ENCODE measurements at places on chromosomes 7 and 10. TPM values are rescaled to one million over a fixed set of nuclear protein-coding genes. Genes with fewer than 3 reads are reported as not detected.

Gene TMEM213
- total RNA-seq: not detected

Gene ABHD11
- 21.2 TPM for total RNA-seq

DNA sequence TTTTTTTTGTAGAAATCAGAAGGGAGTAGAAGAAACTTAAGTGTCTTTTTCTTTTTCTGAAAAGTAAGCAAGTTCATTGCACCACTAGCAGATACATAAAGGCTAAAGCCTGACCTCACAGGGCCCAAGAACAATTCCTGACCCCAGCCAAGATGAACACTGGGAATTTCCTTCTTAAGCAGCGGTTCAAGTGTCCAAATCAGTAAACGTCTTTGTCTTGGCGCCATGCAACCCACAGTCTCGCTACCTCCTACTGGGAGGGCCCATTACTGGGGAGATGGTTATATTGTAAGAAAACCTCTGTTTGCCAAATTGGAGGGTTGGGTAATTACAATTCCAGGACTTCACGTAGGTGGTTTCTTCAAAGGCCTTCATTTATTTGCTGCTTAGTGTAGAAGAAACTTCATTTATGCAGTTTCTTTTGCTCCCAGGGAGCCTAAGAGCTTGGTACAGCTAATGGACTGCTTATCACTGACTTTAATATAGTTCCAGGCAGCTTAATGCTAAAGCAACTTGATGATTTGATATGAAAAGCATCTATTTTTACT lies 58.3 kb upstream of the ADRB1 start:
- no peak for DNase-seq

- peak; percentile 28 for DNase-seq
These were observed 114.5 kb downstream of the PTPN20 start for GRCh38 chr10:47025540-47026300.

GRCh38 chr7:47944536-47945260 lies 3.6 kb downstream of the PKD1L1 start:
- DNase-seq: no peak

DNA sequence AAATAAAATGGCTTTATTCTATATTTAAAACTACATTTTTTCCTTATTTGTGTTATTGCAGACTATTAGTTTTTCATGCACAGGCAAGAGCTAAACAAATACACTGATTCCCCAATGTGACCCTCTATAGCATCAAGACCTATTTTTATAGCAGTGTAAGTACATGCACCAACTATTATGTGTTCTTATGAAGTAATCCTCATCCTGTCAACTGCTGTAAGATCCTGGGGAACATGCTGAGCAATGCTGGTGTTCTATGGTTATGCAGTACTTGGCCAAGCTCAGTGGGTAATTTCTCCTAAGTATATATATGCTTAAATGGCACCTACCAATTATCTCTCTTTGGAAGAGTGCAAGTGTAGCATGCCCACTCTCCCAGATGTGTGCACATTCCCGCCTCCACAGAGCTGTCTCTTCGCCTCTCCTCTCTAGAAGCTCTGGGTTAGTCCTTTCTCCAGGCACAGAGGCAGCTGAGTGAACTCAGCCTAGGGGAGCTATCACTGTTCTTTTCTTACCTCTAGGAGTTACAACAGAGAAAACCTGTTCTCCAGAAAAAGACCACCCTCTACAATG lies 428.8 kb downstream of the KCNMA1 start:
- DNase-seq: no peak

DNA sequence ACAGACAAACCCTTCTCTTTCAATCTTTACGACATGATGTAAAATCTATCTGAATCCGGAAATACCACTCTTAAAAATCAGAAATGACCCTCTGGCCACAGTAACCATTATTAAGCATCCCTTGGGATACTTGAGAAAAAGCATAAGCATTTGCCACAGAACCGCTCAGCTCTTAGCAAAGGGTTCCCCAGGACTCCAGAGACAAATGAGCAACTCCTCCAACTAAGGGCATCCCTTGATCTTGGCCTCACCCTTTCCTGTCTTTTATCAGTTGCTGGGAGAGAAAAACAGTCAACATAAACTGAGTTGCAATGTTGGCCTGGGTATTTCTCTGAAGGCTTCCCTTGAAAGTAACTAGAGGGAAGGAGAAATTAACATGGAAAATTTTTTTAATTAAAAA lies 3.5 kb downstream of the PDLIM1 start:
- no peak for DNase-seq

DNA sequence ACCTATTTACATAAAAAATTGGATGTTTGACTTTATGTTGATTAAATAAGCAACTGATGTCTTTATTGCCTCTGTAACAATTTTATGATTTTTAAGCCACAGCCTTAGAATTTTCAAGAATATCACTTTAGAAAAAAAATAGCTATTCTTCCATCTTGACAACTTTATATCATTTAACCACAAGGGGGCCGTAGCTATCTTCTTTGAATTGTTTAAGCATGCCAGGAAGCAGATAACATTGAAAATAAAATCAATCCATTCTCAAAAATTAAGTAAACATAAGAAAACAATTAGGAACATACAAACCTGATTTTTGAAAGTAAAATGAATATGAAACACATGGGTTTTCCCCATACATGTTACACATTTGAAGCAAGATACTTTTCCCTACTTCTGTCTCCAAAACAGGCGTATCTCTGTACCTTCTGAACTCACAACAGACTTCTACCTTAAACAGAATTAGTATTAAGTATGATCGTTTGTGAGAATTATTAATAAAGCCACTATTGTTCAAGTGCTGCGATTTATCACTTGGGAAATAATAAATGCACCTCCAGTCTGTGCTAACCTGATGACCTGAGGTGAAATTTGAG lies 209.0 kb downstream of the CACNA2D1 start:
- no peak for DNase-seq

GRCh38 chr7:94511718-94512117 lies 2.1 kb downstream of the CASD1 start:
- DNase-seq: no peak

DNA sequence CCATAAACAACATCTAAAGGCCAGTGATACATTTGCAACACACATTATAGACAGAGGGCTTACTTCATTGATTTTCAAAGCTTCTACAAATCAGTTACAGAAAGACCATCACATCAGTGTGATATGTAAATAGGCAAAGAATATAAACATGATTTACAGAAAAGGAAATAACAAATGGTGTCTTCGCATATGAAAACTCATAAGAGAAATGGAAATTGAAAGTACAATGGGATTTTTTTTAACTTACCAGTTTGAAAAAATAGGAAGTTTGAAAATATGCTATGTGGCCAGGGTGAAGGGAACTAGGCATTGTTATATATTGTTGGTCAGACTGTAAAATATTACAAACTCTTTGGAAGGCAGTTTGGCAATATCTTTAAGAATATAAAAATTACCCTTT lies 27.3 kb downstream of the SEC23IP start:
- DNase-seq: no peak

Data from H7 (cell line).